ENCODE measurements at places on chromosomes 13 and 19.

DNA sequence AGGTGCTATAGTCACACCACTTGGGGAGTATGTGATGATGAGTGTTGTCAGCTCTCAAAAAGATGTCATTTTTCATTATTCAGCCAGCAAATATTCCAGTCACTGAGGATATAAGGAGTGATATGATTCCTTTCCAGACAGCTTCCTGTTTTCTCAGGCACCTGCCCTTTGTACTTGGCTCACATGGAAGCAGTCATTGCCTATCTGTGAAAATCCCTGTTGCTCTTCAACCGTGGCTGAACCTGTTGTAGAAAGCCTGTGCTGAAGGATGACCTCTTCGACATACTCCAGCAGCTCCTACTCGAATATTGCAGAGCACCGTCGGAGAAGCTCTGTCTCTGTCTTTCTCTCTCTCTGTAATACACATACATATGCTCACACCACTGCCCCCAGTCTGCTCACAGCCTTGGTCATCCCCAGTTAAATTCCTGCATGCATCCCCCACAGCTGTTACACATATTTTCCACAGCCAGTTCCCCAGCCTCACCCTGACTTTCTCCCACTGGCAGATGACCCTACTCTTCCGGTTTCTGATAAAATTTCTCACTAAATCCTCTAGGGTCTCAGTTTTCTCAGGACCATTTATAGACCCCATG, 204.2 kb upstream of the ARGLU1 start:
- DNase-seq, result no peak

DNA sequence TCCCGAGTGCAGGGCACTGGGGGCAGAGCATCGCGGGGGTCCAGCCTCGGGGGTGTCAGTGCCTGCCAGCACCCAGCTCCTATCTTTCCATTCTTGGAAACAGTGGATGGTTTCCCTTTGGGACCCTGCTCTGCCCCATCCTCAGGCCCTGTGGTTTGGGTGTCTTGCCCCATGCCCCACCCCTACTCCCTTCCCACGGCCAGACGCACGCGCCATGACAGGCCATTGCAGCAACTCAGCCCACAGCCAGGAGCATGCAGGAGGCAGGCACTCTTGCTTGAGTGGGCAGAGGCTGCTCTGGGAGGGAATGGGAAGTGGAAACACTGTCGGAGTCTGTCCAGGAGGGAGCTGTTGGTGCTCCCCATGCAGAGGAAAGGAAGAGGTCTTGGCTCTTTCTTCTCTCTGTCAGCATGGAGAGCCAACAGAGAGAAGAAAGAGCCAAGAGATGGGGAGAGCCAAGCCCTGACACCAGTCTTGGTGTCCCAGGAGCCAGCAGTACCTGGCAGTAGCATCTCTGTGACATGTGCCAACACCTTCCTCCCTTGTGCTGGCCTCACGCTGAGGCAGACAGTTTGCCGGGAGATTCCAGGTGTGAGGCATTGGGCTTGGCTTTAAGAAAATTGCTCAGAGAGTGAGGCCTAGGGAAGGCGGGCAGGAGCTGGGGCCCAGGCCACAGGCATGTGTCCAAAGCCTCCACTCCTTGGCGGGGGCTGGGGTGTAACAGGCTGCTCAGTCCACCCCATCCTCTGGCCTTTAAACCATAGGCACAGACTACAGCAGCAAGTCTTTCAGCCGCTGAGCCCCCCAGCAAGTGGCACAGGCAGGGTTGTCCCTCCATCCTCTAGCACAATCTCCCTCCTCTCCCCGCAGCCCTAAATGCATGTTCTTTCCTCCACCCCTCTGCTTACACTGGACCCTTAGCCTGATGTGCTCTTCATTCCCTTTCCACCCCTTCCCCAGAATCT, 86.7 kb upstream of the UQCRFS1 start:
- no peak for DNase-seq

- no peak for DNase-seq
These were observed 77.1 kb downstream of the GNG7 start for GRCh38 chr19:2625434-2625833.

GRCh38 chr13:93882086-93882651, 597.3 kb downstream of the DCT start:
- peak; percentile 62 for DNase-seq

DNA sequence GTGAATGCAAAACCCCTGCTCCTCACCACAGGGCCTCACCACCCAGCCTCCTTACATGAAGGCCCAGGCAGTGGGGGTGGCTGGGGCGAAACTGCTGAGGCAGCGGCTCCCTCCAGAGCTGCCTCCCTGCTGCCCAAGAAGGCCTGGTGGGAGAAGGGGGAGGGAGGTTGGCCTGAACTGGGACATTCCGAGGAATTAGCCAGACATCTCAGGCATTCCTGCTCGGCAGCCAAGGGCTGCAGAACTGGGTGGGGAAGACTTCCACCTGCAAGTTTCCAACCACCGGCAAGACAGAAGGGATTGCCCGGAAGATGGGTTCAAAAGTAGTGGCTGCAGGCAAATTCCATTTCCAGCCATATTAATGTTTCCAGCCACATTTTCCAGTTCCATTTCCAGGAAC, 2.3 kb upstream of the PSPN start:
- peak; percentile 27 for DNase-seq

GRCh38 chr19:1486720-1487575, 3.2 kb downstream of the PCSK4 start:
- DNase-seq, result no peak

- no peak for DNase-seq
These were observed 67.8 kb downstream of the C13orf42 start for GRCh38 chr13:51043310-51043709.

GRCh38 chr19:1540365-1540925, 16.6 kb downstream of the PLK5 start:
- no peak for DNase-seq

DNA sequence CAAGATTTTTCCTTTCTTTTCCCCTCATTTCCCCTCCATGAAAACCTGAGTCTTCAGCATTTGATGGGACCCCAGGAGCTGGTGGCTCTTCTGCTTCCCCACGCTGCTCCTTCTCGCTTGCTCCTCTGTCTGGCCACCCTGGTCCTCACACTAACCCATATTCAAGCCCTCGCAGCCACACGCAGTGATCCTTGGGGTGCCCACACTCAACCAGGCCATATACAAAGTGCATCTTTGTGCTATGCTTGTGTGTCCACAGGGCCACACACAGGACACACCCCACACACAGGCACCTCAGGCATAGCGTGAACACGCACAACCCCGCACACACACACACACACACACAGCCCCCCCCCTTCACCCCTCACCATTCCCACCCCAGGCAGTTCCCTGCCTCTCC, 132.1 kb downstream of the URI1 start:
- DNase-seq, result no peak

- DNase-seq, result peak; percentile 81
These were observed 5.5 kb downstream of the EPS8L1 start for GRCh38 chr19:55080968-55081769.

DNA sequence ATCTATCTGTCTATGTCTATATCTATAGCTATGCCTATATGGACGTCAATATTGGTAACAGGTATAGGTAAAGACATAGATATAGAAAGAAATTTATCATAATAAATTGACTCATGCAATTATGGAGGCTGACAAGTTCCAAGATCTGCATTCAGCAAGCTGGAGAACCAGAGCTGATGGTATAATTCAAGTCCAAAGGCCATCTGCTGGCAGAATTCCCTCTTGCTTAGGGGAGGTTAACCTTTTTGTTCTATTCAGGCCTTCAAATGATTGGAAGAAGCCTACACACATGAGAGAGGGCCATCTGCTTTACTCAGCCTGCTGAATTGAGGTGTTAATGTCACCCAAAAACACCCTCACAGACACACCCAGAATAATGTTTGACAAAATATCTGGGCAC, 10.8 kb downstream of the RASL11A start:
- no peak for DNase-seq

DNA sequence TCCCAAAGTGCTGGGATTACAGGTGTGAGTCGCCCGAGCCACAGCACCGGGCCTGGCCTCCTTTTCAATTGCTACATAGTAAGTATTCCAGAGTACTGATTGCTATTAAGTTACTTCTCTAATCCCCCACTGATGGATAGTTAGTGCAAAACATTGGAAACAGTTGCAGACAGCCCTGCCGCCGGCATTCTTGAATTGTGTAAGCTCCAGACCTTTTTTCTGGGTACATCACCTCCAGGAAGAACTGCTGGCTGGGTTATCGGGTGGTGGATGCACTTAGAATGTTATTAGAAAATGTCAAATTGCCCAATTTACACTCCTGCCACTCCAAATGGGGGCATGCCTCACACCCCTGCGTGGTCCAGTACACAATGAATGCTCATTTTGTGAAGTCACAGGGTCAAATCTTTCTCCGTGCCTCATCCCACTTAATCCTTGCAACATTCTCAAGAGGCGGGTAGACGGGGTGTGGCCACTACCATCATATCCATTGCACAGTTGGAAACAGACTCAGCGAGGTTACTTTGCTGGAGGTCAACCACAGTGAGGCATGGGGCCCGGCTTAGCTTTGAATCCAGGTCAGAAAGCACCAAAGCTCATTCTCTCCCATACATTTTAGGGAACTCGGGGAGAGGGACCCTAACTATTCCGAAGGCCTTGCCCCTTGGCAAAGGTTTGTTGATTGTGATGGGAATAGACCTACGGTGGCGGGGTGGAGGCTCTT, 1.0 kb upstream of the KDM4B start:
- DNase-seq, result peak; percentile 63

GRCh38 chr19:36112678-36113077, 1.7 kb downstream of the OVOL3 start:
- DNase-seq, result no peak

GRCh38 chr13:31588893-31589292, 150.4 kb upstream of the RXFP2 start:
- DNase-seq, result no peak

DNA sequence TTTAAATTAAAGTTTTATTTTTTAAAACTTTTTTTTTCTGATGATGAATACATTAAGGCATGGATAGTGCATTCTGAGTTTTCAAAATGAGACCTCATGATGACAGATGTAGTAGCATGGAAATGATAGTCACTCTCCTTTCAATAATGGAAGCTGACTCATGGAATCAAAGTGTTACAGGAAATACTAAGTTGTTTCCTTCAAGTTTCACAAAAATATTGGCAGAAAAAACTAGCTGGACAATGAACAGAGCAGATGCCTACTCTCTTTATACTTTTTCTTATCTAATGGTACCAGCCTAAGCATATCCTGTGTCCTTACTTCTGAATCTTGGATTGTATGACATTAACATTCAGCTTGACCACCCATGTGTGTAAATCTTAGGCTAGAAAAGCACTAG, 1337.3 kb downstream of the PCDH9 start:
- no peak for DNase-seq

- DNase-seq, result no peak
These were observed 2.2 kb downstream of the BCAM start for GRCh38 chr19:44811122-44811419.

DNA sequence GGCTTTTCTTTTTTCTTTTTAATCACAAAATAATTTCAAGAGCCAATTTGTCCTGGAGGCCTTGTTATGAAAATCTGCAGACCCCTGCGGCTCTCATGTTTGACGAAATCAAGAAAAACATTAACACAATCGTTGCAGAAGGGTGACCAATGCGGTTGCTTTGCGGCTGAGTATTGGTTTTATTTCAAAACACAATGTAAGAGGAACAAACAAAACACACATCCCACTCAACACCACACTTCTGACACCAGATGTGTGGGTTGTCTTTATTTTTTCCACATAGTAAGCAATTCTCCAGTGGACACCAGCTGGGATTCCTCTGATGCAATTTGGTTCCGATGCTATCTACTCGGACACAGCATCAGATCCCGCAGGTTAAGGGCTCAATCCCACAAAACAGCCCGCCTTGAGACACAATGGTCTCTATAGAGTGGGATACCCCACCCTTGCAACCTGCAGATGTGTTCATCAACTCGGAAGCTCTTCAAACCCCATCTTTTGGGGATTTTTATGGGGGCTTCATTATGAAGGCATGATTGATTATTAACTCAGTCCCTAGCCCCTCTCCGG, 21.9 kb upstream of the CCDC124 start:
- no peak for DNase-seq

DNA sequence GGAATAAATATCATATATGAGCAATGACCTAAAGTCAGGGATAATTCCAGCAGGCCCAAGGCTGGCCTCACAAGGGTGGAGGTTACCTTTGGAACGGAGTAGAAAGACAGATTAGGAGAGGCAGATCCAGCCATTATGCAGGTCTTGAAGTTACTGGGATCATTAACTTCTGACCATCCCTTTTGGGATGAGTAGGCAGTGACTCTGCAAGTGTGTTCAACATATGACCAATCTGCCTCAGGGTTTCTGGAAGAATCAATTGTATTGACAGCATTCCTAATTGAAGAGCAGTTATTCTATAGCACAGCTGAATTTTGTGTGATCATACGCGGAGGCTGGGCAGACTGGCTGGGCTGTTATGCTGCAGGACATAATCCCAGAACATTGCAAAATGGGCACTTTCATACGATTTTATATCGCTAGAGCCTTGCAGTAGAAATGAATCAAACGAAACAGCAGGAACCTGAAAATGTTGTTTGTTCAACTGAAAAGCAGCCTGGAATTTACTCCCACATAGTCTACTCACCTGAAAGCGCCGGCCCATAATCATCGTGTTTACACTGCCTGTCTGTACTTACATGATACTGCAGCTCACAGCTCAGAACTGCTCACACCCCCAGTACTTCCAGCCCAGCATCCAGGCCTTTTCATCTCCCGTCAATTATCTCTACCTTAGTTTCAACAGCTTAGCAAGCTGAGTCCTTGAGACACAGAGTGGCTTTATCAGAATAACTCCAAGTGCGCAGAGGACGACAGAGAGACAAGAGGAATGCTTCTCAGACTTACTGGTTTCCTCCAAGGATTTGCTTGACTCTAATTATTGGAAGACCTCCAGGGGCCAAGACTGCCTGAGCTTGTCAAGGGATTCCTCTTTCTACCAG, 556.1 kb downstream of the EFNB2 start:
- peak; percentile 18 for DNase-seq

- DNase-seq, result peak; percentile 45
These were observed 88.5 kb downstream of the LRCH1 start for GRCh38 chr13:46641274-46642081.

DNA sequence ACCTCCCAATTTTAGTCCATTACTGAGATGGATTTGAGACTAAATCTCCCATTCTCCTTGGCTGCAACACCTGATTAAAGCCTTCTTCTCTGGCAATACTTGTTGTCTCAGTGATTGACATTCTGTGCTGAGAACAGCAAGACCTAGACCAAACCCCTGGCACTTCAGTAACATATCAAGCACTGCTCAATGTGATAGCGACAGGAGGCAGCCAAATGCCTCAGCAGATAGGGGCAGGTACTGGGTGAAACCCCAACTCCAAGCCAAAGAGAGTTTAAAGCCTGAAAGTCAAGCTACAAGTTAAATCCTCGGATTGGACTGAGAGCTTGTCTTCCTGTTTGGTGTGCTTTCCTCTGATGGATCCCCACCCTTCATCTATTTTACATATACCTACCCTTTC, 52.7 kb downstream of the STARD13 start:
- no peak for DNase-seq

DNA sequence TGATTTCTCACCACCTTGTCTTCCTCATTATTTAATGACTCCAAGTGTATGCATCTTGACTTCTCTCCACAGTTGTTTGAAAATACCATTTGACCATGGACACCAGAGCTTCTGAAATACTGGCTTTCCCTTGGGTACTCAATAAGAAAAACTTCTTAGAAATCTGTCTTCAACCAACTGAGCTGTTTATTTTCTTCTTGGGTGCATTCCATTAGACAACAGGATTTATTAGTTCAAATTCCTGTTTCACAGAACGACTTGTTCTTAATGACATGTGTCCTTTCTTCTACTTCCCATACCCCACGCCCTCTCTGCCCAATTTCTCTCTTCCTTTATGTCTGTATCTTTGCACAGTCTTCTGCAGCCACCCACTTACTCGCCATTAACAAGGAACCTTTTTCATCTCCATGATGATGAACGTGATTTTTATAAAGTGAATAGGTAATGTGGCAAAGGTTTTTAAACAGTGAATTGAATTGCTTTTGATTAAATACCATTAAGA, 11.3 kb upstream of the ITM2B start:
- DNase-seq, result no peak
